CD4-positive, alpha-beta T cell treated with Interleukin-17A for 4 hours (primary cell): ENCODE measurements at places on chromosomes 1 and 21.

- peak; percentile 82 for DNase-seq
Measured at GRCh38 chr1:101309334-101310311, 72.8 kb downstream of the S1PR1 start.

DNA sequence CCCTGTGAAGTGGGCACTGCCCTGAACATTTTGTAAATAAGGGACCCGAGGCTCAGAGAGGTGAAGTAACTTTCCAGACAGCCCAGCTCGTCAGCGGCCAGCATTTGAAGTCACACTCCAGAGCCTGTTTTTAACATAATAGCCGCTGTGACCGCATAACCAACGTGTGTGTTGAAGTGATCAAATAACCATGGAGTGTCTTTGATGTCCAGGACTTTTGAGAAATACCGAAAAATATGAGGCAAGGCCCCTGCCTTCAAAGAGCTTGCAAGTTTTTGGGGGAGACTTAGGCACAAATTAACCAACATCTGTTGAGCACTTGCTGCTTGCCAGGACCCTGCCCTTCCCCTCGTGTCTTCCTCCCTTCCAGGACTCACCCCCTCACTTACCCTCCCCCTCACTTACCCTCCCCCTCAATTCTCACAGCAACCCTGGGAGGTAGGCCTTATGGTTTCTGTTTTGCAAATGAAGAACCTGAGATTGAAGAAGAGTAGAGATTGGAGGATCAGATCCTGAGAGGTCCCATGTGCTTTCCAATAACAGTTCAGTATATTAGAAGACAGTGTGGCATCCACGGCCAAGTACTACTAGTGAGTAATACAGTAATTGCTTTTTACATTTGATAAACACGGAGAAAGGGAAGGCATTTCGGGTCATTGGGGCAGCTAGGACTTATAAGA lies 1.3 kb upstream of the SLC16A1 start:
- peak; percentile 39 for DNase-seq

GRCh38 chr1:226236826-226237225 lies 13.4 kb downstream of the MIXL1 start:
- no peak for DNase-seq

GRCh38 chr1:204705493-204705811 lies 19.9 kb upstream of the LRRN2 start:
- no peak for DNase-seq

- DNase-seq: no peak
Measured at GRCh38 chr1:68673771-68674170, 176.9 kb upstream of the DEPDC1 start.

- no peak for DNase-seq
Measured at GRCh38 chr1:58057826-58058225, 488.7 kb downstream of the OMA1 start.

- DNase-seq: no peak
Measured at GRCh38 chr1:160117300-160117699, 1.7 kb downstream of the ATP1A2 start.
